ENCODE measurements at places on chromosomes 4 and X.

- DNase-seq: no peak
Observed at GRCh38 chr4:151646322-151646721, 114.5 kb downstream of the GATB start.

DNA sequence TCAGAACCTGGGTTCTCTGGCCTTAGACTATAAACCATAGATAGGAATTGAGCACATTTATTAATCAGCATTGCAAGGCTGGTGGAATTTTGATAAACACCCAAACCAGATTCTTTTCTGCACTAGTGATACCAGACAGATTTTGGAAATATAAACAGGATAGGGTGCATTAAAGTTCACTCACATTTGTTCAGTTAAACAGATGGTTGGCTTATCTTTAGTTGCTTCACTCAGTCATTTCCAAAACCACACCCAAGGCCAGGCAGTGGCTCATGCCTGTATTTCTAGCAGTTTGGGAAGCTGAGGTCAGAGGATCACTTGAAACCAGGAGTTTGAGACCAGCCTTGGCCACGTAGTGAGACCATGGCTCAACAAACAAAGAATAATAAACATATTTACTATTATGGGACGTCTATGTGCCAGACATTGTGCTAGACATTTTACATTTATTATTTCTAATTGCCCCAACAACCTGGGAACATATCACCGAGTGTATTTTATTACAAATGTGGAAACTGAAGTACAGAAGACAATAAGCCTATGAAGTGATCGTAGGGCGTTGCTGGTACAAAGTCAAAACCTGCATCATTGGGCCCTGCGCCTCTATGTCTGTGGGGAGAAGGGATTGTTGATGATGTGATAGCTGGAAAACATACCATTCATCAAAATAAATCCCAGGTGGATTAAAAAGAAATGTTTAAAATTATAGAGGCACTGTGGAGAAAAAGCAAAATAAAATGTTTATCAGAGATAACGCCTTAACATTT, 15.0 kb downstream of the ADD1 start:
- DNase-seq: no peak

GRCh38 chr4:36353998-36354397, 72.6 kb downstream of the DTHD1 start:
- DNase-seq: no peak

DNA sequence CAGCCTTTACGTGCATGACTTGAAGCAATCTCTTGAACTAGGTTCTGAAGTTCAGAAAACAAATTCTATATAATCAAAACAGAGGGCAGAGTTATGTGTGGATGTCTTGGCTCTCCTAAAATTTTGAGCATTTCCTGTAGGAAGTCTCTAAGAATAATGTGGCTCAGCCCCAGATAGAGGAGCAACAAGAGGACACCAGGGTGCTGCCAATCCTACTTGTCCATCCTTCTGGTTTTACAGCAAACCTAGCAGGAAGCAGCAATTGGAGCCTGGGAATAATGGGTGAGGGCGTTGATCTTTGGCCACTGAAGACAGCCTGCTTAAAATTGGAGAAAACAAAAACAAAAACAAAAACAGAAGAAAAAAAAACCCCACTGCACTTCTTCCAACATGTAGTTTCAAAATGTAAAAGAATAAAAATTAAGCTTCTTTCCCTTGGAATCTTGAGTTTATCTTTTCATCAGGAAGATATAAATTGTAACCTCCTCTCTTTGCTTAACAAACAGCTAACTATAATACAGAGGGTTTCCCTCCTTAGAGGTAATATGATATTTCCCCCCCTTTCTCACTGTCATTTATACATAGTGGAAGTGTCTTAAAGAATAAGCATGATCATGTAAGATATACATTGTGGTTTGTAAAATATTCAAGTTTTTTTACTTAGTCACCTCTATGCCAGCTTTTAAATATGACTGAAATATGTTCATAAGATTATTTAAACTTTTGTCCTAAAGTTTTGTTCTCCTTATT, 130.6 kb downstream of the FBXO8 start:
- DNase-seq: no peak

DNA sequence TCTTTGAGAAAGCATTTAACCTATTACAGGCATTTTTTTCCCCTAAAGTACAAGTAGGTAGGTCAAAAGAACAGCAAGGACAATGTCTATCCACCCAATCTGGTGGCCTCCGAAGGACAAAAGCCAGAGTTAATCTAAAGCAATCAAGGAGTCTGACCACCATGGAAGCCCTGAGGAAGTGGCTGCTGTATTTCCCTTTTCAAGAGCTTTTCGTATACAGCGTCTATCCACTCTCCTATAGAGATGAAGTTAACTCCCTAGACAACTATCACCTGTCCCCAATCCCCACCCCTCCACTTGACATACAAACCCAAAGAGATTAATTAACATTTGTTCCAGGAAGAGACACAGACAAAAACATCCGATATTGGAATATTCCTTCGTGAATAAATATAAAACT, 85.5 kb downstream of the SNCA start:
- no peak for DNase-seq

DNA sequence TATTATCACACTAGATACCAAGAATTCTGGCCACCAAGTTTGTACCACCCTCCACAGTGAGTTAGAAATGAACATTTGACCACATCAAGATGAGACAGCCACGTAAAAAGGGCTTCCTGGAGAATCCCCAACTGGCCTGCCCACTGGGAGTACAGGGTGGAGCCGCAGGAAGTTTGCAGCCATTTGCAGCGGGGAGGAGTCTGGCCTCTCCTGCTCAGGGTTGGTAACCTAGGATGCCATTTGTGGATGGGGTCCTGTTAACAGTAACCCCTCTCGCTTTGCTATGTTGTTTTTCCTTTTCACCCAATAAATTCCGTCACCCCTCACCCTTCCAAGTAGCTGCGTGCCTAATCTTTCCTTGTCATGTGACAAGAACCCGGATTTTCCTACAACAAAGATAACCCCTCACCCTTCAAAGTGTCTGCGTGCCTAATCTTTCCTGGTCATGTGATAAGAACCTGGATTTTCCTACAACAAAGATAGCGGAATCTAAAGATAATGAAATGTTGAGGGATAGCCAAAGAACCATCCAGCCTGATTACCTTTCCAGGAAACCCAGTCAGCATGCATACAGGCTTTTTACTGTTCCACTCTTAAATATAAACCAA, 245.4 kb downstream of the NAF1 start:
- no peak for DNase-seq

- no peak for DNase-seq
Observed at GRCh38 chr4:27861802-27862201, 1001.2 kb downstream of the STIM2 start.

DNA sequence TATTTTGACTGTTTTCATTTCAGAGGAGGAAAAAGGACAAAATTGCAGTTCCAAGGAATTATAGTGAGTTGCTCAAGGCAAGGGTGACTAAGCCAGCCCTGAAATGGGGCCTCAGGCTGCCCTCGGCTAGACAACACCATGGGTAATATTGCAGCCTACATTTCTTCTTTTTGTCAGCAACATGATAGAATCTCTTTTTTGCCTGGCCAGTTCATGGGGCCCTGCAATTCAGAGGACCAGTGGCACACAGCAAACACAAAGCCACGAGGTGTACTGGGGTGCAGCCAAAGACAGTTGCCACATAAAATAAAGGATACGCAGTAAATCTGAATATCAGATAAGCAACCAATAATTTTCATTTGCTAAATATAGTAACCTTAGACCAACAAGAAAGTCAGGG, 41.8 kb downstream of the RBM47 start:
- no peak for DNase-seq

Measured in body of pancreas (tissue), 4 donors.